Activated CD8-positive, alpha-beta memory T cell treated with anti-CD3 and anti-CD28 coated beads, Interleukin-2, amount 10 ng/mL, durations not matched to agents 7 days and 5 days (primary cell): ENCODE measurements at places on chromosomes 6 and 20.
A peak's percentile ranks its signal among the peaks of the same experiment; 100 is the strongest.

- peaks cover 28% of the 10 kb centered on the region for H3K36me3 ChIP-seq
- H3K4me3 ChIP-seq, result no peak overlapping the region
- peak overlapping the region; percentile 88 for H3K27ac ChIP-seq
- peaks cover 64% of the 10 kb centered on the region for H3K4me1 ChIP-seq
- no peak for DNase-seq
- H3K27me3 ChIP-seq, result no peaks in the 10 kb centered on the region
Observed at GRCh38 chr6:34239500-34239825, 2.8 kb downstream of the HMGA1 start.

DNA sequence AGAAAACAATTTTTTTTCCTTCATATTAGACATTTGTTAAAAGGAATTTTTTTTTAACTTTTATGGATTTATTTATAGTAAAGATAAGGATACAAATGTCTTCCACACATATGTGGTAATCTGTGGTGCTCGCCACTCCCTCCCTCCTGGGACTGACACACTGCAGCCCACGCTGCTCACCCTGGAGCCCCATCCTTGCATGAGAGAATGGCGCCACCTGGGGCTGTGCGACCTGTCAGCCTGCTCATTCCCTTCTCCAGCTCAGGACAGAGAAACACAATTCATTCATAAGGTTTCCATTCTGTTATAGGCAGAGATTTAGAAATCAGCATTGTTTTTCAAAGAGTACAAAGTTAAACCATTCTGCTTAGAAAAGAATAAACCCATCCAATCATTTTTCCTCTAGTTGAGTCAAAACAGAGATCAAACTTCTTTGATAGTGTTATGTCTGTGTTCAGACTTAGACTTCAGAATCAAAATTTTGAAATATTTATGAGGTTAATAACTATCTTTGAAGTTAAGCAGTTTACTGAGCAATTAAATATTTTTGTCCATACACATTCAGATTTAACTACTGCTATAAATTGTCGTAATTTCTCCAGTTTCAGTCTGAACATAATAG is 42.8 kb upstream of the DYNLRB1 start:
- DNase-seq, result peak; percentile 59
- H3K27me3 ChIP-seq, result no peaks in the 10 kb centered on the region
- peaks cover 40% of the 10 kb centered on the region for H3K36me3 ChIP-seq
- no peak overlapping the region for H3K4me3 ChIP-seq
- no peak overlapping the region for H3K27ac ChIP-seq

DNA sequence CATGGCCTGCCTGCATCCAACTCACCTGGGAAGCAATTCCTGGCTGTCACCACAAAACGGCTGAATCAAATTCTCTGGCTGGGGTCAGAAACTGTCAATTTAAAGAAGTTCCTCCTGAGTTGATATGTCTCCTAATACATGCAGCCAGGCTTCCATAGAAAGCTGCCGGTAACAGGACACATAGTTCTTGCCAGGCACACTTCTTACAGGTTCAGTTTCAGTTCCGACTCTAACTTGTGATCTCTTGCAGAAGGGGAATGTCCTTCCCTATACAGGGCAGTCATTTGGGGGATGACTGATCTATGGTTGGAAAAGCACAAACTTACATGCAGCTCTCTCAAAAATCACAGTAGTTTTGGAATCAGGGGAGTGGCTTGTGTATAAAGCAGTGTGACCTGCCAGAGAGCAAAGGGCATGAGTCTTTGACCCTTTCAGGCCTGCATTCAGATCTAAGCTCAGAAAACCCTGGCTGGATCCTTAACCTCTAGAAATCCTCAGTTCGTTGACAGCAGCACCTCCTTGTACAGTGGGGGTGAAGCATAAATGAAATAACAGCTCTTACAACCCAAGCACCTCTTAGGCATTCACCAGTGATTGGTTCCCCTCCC is 195.6 kb downstream of the SCP2D1 start:
- H3K36me3 ChIP-seq, result no peaks in the 10 kb centered on the region
- H3K27ac ChIP-seq, result no peak overlapping the region
- no peaks in the 10 kb centered on the region for H3K27me3 ChIP-seq
- no peak for DNase-seq
- no peaks in the 10 kb centered on the region for H3K4me1 ChIP-seq
- no peak overlapping the region for H3K4me3 ChIP-seq

DNA sequence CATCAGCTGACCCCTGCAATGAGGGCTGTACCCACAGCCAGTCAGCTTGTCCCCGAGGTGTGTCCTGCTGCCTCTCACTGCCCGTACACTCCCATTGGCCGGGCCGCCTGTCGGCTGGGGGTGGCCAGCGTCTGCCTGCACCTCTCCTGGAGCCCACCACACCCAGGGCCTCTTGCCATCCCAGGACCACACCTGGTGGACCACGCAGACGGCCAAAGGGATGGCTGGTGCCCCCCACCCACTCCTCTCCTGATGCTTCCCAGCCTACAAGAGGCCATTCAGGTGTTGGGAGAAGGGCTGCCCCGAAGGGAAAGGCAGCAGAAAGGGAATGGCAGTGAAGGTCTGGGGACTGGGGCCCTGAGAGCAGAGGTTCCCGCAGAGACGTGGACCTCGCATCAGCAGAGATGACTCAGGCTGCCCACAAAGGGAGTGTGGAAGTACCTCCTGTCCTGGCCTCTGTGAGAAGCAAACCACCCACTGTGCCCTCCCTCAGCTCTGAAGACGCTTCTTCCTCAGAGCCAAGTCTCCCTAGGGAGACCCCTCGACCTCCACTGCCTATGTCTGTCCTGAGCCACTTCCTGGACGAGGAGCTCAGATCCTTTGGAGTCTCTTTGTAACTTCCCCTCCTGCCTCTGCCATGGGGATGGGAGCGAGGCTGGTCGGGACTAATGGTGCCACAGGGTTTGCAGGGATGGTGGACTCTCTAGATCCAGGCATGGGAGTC is 60.9 kb downstream of the PYGB start:
- peaks cover 5% of the 10 kb centered on the region for H3K36me3 ChIP-seq
- peaks cover 43% of the 10 kb centered on the region for H3K4me1 ChIP-seq
- no peaks in the 10 kb centered on the region for H3K27me3 ChIP-seq
- peak overlapping the region; percentile 26 for H3K27ac ChIP-seq
- no peak overlapping the region for H3K4me3 ChIP-seq
- DNase-seq, result no peak

- peaks cover 29% of the 10 kb centered on the region for H3K4me1 ChIP-seq
- H3K27me3 ChIP-seq, result no peaks in the 10 kb centered on the region
- DNase-seq, result peak; percentile 87
- peak overlapping the region; percentile 99 for H3K27ac ChIP-seq
- peak overlapping the region; percentile 78 for H3K4me3 ChIP-seq
Observed at GRCh38 chr6:26043384-26044139, 43.7 kb upstream of the HFE start.

DNA sequence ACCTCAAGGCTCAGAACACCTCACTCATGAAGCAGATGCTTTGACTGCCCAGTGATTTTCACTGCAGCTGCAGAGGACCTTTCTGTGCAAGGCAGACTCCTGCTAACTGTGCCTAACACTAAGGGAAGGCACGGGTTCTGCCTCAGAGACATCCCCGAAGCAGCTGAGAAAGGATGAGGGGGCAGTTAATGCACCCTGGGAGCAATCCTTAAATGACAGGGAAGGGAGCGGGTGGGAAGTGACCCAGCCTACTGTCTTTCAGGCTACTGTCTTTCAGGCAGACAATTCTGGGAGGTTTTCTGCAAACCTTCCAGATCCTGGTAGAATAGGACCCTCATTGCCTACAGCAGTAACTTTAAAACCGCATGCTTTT is 55.3 kb downstream of the NDUFAF5 start:
- no peaks in the 10 kb centered on the region for H3K4me1 ChIP-seq
- DNase-seq, result no peak
- H3K27ac ChIP-seq, result no peak overlapping the region
- H3K36me3 ChIP-seq, result no peaks in the 10 kb centered on the region
